ENCODE measurements at places on chromosomes 6 and 20.

- DNase-seq: no peak
Observed at GRCh38 chr6:15131651-15132061, 114.2 kb upstream of the JARID2 start.

DNA sequence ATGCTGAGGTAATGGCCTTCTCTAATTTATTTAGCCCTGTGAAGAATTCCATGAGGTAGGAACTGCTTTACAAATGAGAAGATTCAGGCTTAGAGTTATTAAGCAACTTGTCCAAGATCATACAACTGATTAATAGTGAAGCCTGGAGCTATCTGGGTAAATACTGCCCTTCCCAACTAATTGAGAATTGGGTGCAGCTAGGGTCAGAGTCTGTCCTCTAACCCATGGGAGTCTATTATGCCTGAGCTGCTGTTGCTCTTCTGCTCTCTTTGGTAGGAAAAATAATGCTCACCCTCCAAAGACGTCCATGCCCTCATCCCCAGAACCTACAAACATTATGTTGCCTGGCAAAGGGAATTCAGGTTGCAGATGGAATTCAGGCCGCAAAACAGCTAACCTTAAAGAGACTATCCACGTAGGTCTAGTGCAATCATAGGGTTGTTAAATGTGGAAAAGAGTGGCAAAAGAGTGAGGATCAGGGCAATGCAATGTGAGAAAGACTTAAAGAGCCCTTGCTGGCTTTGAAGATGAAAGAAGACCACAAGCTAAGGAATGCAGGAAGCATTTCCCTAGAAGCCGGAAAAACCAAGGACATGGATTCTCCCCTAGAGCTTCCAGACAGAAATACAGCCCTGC, 90.1 kb downstream of the SPTLC3 start:
- no peak for DNase-seq

- DNase-seq: no peak
Observed at GRCh38 chr20:17834804-17835203, 133.8 kb downstream of the SNX5 start.

GRCh38 chr6:80939898-80940297, 812.6 kb downstream of the TENT5A start:
- DNase-seq: no peak

DNA sequence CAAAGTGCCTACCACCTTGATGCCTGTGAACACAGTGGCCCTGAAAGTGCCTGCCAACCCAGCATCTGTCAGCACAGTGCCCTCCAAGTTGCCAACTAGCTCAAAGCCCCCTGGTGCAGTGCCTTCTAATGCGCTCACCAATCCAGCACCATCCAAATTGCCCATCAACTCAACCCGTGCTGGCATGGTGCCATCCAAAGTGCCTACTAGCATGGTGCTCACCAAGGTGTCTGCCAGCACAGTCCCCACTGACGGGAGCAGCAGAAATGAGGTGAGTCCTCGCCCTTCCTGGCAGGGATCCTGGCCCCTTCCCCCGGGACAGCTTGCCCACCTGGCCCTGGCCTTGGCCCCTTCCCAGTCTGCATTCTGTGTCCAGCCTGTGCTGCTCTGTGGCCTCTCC, 17.9 kb downstream of the MAVS start:
- DNase-seq: no peak

- DNase-seq: no peak
Observed at GRCh38 chr20:63158845-63159244, 57.1 kb downstream of the YTHDF1 start.

DNA sequence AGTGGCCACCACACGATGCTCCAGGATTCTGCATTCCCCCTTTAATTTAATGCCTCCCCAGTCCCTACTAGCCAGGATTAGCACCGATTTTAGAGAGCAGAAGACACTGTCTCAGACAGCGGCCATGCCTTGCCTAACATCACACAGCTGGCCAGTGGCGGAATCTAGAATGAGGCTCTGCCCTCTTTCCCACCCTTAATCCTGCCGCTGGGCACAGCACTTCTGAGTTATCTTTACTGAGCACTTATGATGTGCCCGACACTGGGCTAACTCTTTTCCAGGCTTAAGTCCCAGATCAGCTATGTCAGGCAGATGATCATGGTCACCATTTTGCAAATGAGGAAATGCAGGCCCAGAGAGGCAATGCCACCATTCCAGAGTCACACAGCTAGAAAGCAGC, 5.6 kb upstream of the BPIFA2 start:
- no peak for DNase-seq

- no peak for DNase-seq
Observed at GRCh38 chr20:37226889-37227288, 34.7 kb downstream of the GHRH start.

DNA sequence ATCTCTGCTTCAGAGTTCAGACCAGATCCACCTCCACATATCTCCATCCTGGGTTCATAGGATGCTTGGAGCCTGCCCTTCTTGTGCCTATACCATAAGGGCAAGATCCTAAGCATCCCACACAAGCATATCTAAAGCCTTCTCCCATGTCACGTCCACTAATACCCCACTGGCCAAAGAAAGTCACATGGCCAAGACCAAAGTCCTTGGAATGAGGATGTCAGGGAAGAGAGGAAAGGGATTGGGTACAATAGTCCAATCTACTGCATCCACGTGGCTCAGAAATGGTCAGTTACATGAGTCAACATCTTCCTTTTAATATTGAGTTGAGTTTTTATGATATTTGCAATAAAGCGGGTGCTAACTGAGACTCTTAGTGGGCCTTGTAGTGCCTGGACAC, 515.9 kb upstream of the SULF2 start:
- no peak for DNase-seq

DNA sequence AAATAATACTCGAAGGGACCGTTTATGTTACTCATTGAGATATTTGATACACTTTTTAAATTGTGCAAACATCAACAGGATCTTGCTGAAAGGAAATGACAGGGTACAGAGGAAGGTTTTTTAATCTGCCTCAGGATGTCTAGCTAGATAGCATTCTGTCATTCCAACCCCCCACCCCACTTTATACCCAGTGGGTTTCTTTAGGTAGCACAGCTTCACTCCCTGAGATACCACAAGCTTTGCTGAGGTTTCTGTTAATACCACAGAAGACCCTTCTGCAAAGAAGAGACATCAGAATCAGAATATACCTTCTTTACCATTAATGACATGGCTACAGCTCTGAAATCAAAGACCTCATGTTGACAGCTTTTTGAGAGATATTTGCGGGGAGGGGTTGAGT, 1.3 kb downstream of the PHACTR2 start:
- DNase-seq: no peak

DNA sequence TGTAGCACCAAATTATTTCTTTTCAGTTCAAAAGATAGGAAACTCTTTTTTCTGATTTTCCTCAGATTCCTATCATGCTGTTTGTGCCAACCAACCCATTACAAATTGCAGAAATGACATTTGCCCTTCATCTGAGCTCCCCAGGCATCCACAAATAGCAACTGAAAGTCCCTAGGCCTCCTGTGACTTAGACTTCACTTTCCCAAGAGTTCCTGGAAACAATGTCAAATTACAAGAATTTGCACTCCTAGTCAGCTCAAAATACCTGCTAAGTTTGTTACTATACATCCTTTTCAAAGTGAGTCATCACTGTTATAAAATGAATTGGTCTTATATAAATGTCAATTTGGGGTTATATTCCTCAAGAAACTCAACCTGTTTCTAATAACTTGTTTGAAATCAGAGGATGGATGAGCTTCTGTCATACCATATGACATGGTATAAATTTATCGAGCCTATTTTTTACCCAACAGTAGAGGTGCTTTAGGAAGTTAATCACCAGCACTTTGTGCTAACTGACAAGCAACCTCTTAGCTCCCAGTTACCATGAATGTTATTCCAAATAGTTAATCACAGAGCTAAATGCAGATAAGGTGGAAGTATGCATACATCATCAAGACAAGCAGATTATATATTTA, 256.5 kb downstream of the HACE1 start:
- DNase-seq: no peak

DNA sequence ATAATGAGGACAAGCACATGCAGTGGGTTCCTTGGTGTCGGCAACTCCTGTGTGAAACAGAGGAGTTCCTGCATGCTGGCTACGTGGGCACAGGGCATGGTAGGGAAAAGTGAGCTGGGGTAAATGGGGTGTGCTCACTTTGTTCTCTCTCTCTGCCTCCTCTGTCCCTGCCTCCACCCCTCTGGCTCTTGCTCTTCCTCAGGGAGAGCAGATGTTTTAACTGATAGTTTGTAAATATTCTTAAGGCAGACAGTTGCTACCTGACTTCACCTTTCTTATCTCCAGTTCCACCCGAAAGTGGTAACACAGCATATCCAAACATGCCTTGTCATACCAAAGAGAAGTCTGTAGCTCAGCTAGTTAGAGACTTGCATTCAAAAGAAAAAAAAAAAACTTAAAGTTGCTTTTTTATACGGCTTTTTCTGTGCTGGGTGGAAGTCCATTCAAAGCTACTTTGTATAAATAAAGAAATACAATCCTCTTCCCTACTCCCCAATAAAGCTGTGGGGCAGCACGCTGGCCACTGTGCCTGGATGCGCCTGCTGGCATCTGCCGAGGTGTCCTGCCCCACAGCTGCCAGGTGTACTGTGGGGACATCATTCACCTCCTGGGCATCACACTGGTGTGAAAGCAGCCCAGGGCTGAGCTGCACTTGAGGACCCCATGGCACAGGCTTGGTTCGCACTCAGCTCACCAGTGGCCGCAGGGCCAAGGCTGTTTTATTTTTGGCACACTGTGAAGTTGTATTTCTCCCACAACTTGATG, 93.6 kb downstream of the FOXC1 start:
- peak; percentile 61 for DNase-seq

DNA sequence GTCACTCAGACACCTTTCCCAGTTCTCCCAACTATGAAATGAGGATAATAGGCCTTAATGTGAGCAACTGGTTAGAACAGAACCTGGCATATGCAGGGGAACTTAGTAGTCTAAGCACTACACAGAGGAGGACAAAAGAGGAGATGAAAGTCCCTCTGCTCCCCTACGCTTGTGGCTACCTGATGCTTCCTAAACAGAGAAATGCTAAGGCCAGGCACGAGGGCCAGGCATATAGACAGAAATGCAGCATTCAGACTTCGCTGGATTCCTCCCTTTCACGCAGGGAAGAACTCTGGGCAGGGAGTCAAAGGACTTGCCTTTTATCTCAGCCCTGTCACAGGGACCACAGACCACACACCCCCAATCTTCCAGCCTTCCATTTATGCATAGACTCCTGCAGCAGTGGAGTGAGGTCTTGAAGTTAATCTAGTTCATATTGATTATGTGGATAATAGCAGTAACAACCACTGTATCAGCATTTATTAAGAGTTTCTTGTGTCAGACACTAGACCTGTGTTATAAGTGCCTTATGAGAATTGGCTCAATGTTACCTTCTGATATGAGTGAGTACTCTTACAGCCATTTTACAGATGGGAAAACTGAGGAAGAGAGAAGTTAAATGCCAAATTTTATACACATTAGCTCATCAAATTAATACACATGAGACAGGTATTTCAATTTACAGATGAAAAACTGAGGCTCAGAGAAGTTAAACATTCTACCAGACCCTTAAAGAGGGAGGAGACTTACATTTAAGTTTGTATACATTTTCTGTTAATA, 27.0 kb upstream of the TRAF3IP2 start:
- no peak for DNase-seq

- no peak for DNase-seq
Observed at GRCh38 chr6:150366118-150366778, 2.6 kb upstream of the IYD start.
